ENCODE measurements at places on chromosomes 2 and 18.

DNA sequence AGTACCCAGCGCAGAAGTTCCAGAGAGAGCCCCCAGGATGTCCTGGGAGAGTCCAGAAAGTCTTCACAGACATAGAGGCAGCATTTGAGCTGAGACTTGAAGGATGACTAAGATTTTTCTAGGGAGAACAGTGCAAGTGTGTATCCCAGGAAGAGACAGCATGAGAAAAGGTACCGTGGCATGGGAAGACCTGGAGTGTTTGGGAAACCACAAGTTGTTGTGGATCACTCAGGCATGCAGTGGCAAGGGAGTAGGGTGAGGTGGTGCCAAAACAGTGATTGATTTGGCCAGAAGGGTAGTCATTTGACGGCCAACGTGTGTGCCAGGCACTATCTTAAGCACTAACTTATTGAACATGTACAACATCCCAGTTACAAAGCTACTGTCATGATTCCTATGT, 24.5 kb upstream of the KCNK3 start:
- no peak for DNase-seq

DNA sequence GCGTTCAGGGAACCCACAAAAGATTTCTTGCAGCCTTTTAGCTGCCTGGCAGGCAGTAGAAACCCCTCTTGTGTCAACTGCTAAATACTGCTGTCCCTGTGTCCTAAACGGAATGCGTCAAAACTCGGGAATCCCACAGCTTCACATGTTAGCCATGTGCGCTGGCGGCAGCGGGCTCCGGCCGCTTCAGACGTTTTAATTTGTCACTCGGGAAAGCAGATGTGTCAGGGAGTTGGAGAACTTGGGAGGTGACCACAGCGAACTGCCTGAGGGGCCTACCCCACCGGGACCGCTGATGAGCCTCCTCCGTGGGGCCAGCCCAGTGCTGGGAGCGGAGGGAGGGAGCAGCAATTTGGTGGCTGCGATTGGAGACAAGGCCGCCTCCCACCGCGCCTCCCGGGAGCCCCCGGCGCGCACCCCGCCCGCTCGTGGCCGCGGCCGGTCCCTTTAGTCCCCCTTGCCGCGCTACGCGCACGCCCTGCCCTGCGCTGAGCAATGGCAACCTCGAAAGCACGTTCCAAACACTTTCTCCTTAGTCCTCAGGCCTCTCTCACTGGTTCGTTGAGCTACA, 146.1 kb upstream of the SATB2 start:
- no peak for DNase-seq

DNA sequence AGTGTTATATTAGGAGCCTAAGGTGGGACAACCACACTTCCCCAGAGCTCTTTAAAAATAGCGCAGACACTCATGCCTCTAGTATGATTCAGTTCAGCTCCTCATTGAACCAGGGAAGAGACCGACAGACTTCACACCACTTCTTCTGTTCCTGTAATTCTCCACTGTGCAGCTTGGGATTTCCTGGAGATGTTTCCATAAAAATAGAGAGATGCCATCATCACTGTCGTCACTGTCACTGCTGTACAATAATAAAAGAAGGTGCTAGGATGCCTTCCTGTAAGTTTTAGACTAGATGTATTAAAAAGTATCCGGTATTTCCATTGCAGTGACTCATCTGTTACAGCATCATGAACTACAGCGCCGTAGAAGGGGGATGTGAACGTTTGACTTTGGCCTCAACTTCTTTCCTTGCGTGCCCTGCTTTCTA, 110.9 kb downstream of the FAM210A start:
- DNase-seq, result no peak

- no peak for DNase-seq
Observed at GRCh38 chr2:30492185-30492584, 45.1 kb downstream of the LCLAT1 start.

DNA sequence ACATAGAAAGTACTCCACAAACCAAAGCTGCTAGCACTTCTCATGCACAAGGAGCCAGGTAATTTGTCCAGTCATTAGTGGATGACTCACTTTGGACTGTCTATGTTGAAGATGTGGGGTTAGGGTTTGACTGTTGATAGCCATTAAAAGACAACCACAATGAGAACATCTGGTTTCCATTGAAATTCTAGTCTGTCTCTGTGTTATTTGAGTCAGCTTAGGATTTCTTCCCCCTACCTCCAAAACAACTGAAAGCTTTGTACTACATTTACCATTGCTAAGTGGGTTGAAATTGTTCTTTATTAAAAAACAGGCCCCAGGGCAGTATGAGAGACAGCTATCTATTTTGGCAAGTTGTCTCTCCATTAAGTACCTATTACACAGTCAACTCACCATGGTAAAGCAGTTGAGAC, 50.2 kb upstream of the ANKRD44 start:
- DNase-seq, result no peak

GRCh38 chr18:48931680-48932461, 18.9 kb downstream of the SMAD7 start:
- no peak for DNase-seq

- no peak for DNase-seq
Observed at GRCh38 chr2:205704127-205704741, 21.9 kb downstream of the NRP2 start.

DNA sequence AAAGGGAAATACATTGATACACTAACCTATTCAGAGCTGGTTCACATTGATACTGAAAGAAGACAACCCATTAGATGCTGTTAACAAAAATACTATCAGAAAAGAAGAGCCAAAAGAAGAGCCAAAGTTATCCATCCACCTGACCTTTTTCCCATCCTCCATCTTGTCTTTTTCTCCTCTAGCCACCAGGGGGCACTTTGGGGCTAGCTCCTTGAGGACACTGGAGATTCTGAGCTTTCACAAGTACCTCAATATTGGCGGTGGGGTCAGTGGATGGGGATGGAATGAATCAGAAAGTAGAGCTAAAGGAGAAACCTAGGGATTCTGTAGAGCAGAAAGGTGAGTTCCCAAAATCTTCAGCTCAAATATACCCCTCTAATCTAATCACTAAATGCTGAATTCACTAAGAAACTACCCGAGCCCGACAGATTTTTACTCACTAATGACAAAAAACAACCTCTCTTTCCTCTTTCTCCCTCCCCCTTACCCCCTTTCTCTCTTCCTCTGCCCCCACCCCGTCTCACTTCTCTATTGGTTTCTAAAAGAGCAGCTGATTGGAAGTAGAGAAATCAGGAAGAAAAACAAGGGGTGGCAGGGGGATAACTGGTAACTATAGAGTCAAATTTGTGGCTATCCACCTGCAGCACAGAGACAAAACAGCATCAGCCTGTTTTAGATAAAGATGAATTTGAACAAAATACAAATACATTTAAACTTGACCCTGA, 203.3 kb downstream of the TCF4 start:
- DNase-seq, result peak; percentile 31

- DNase-seq, result no peak
Observed at GRCh38 chr2:42249887-42250286, 80.7 kb downstream of the EML4 start.

DNA sequence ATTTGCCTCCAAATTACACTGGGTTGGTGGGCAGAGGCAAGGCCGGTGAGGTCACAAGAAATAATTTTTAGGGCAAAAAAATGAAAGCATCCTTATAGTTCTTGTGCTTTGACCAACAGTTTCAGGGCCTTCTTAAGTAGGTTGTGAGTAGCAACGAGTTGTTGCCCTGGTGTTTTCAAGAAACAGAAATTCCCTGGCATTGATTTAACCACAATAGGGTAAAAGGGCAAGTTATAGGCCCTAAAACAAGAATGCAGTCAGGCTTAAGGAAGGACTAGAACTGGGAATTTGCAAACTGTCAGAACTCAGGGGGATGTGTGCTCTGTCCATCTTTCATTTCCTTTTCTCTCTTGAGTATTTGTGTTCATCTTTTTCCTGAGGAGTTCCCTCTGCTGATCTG, 46.1 kb upstream of the STPG4 start:
- DNase-seq, result no peak

GRCh38 chr18:28204154-28204553, 27.2 kb upstream of the CDH2 start:
- no peak for DNase-seq

DNA sequence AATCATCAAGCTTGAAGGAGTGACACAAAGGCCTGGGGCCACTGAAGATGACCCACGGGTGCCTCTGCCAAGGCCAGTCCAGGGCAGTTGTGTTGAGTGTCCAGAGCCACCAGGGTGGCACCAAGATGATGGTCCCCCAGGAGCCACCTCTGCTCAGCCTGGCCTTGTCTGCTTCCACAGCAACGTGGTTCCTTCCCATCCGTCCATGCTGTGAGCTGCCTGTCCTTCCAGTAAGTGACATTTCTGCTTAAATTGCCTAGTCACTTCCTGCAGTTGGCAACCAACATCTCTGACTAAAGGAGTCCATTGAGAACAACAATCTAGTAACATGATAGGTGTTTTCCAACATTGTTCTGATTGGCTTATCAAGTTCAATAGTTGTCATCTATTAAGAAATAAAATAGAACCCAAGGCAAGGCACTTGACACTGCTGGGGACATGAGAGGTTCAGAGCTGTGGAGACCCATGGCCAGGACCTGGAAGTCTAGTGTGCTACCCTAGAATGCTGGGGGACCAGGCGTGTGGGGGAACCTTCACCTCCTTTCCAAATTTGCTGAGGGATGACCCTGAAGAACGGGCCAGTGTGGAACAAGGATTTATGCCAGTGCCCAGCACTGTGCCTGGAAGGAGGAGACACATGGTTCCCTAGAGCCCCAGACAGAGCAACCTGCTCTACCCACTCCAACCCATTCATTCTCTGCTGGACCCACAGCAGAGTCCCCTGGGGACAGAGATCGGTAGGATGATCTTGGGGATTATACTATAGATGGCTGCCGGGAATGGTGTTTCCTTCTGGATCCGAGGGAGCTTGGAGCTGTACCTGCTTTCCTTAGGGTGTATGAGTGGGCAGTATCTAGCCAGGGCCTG, 98.9 kb upstream of the EPC2 start:
- DNase-seq, result no peak

Data from HEK293T (cell line).